ENCODE measurements at places on chromosomes 5 and 9.

GRCh38 chr9:103014242-103014641 is 19.1 kb downstream of the CYLC2 start:
- DNase-seq: no peak

- no peak for DNase-seq
Observed at GRCh38 chr5:98458726-98459125, 314.7 kb upstream of the RGMB start.

DNA sequence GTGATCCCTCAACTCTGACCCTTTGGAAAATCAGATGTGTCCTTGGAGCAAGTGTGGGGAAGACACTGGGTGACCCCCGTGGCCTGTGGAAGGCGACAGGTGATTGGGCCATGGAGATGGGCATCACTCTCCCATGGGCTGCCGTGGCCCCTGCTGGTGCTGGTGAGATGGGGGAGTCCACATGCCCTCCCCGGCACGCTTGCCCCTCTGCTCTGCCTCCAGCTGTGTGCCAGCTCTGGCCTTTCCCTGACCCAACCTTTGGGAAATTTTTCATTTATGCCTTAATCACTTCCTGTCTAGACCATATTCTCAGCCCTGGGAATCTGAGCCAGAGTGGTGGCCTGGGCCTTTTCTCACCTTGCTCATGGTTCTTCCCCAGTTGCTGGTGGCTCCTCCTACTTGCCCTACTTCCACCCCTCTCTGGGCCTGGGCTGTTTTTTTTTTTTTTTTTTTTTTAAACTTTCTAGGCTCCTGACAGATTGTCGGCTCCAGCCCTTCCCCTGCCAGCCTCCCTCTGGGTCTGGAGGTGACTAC is 56.6 kb downstream of the RGS3 start:
- DNase-seq: no peak

DNA sequence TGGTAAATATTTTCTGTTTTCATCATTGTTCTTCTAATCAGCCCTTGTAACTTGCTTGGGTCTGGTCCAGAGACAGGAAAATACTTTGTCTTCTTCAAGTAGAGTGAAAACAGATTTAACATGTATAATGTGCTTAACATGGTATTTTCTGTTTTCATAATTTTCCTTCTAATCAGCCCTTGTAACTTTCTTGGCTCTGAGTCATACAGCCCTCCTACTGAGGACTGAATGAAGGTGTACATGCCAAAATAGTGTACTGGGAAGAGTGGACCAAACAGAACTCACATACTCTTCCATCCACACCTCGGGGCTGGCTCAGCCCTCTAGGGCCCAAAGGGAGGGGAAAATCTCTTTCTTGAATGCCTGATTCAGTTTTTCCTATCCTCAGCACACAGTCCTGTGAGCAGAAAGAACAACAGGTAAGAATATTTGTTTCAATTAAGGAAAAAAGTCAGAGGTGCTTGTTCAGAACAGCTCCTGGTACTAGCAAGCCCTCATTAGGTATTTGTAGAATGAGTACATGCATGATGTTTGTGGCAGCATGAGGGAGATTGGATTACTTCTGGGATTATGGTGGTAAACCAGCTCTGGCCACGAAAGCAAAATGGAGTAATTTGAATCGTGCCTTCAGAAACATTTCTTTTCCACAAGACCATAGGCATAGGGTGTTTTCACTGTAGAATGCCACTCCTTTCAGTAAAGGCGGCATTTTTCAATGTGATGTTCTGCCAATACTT is 24.2 kb upstream of the MACIR start:
- DNase-seq: no peak

DNA sequence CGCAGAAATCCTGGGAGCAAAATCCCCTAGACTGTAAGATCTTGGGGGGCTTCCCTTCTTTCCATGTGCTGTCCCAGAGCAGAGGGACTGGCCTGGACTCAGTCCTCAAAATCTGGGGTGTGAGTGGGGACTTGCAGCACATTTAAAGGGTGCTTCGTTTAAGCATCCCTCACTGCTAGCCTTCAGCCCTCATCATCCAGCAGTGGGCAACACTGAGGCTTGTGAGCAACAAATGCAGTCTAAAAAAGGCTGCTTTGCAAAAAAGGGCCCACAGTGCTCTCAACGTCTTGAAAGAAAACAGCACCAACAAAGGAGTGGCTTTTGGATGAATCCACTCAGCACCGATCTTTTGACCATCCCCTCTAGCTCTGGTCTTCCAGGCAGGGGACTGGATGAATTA is 128.3 kb upstream of the TBC1D2 start:
- DNase-seq: no peak

DNA sequence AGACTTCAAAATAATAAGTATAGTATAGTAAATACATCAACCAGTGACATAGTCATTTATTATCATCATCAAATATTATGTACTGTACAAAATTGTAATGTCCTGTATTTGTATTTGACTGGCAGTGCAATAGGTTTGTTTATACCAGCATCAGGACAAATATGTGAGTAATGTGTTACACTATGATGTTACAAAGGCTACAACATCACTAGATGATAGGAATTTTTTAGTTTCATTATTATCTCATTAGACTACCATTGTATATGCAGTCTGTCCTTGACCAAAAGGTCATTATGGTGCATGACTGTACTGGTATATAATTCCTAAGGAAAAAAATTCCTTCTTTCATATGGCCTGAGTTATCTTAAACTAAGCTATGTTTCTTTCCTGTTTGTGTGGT is 63.6 kb upstream of the VCAN start:
- no peak for DNase-seq

DNA sequence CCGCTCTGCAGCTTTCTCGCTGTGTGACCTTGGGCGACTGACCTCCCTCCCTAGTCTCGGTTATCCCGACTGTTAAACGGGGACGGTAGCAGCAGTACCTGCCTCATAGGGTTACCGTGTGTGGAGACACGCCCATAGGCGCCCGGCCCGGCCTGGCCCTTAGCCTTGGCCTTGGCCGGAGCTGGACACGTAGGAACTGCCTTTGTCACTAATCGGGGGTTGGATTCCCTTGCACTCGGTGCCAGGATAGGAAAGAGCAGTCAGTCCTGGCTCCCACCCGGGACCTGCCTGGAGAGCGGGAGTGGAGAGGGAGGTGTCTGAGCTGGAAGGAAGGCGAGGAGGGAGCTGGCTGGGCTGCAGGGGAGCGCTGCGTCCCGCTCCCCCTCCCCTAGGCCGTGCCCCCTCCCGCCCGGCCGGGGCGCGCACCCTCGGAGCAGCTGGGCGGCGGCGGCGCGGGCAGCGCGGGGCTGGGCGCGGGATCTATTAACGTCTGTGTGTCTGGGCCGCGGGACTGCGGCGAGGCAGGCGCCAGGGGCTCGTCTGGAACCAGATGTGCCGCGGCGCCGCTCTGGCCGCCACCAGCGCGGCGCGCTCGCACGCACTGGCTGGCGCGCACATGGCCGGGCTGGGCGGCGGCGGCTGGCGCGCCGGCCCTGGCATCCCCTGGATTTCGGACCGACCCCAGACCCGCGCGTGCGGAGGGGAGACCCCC is 31.7 kb downstream of the PRRX2 start:
- peak; percentile 95 for DNase-seq

DNA sequence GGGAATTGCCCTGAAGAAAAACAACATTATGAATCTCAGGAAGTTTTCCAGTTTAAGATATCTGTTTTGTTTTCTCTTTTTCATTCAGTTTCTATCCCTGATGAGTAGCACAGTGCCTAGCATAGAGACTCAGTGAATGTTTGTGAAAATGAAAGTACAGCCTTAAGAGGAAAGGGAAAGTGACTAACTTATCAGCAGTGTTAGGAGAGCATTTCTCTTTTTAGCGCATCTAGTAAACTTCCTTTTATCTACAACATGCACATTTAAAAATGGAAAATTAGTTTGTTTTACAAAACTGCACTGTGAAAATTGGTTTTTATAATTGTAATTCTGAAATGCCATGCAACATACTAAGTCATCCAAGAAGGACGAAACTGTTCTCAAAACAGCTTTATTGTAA is 110.8 kb downstream of the SMARCA2 start:
- no peak for DNase-seq

DNA sequence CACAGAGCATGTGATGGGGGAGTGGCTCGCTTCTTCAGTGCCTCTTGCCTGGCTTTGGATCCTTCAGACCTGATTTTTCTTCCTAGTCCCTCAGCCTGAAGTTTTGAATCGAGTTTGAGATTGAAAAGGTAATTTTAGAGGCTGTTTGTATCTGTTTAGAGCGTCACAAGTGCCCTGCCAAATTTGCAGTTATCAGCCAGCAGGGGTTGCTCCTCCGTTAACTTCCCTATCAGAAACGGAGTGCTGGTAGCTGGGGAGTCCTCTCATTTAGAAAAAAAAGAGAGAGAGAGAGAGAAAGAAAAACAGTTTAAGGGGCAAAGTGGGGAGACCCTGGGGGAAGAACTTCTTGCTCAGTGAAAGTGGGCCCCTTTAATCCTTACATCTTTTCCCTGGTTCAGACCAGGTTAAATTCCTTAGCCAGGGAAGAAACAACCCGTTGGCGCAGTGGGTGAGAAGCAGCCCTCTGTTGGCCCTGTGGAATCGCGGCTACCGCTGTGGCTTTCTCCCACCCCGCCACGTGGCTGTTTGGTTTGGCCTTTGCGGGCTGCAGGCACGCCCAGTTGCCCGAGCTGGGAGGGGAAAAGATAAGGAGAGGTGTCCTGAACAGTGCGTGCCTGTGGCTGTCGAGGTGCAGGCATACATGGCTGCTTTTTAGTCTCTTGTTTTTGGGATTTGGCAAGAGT is 576.7 kb upstream of the ACO1 start:
- no peak for DNase-seq

DNA sequence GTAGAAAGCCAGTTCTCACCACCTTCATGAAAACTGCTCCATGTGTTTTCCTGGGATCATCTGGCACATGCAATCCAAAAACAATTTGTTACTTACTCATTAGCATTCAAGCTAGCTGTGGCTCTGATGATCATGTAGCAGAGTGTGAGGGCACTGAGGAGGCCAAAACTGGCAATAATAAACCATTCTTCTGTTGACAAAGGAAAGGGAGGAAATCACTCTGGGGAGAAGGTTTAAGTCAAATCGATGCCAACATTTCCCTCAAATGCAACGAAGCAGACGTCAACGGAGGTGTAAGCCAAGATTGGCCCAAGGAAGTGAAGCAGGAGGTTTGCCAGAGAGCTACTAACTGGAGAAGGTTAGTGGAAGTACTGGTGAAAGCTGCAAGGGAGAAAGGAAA is 55.7 kb upstream of the TBC1D9B start:
- no peak for DNase-seq

GRCh38 chr9:107833295-107833694 is 343.7 kb upstream of the KLF4 start:
- no peak for DNase-seq

GRCh38 chr9:97615439-97616072 is 17.6 kb downstream of the TSTD2 start:
- DNase-seq: no peak

DNA sequence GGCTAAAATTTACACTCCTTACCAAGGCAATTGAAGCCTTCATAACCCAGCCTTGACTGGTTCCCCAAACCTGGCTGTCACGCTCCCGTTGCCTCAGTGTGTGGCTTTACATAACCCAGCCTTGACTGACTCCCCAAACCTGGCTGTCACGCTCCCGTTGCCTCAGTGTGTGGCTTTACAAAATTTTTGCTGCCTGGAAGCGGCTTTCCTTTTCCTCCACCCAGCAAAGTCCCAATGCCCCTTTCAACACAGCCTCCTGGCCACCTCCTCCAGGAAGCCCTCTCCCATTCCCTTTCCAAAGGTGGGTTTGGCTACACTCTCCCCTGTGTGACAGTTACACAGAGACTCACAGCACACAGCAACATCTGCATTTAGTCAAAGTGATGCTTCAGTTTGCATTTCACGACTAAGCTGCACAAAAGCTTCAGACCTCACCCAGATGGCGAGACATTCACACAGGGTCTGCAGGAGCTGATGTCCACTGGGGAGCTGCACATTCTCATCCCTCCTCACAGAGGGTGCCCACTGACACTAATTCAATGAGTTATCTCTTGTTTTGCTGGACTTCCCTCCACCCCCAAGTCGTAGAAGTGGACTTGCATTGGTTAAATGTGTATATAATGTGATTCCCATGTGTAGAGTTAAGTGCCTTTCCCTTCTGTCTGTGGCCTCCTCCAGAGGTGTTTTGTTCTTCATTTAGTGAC is 156.6 kb upstream of the PHYKPL start:
- peak; percentile 46 for DNase-seq

- no peak for DNase-seq
Observed at GRCh38 chr9:32942755-32943460, 58.5 kb downstream of the APTX start.

- DNase-seq: no peak
Observed at GRCh38 chr9:92534674-92535073, 1.1 kb downstream of the ECM2 start.

DNA sequence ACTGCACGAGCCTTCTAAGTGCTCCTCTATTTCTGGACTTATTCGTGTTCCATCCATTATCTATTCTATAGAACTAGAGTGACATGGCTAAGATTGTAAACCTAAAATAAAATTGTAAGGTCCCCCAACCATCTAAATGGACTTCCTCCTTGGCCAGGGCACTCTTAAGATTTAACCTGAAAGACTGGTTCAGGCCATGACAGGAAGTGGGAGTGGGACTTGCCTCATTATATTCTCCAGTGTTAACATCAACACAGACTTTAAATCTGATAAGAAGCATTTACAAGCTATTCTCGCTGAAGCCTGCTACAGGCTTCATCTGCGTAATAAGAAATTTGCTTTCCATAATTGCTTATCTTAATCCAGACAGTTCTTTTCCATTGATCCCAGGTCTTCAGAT is 117.0 kb downstream of the SSBP2 start:
- DNase-seq: no peak

GRCh38 chr5:145847499-145848497 is 12.7 kb upstream of the PRELID2 start:
- DNase-seq: no peak

DNA sequence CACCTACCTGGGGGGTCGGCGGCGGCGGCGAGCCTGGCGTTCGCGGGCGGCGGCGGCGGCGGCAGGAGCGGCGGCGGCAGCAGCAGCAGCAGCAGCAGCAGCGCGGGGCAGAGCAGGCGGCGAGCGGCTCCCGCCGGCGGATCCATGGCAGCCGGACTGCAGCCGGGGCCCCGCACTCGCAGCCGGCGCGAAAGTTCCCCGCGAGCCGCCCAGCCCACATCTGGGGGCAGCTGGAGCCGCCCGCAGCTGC is 153 bp downstream of the ADAMTS2 start:
- DNase-seq: no peak

DNA sequence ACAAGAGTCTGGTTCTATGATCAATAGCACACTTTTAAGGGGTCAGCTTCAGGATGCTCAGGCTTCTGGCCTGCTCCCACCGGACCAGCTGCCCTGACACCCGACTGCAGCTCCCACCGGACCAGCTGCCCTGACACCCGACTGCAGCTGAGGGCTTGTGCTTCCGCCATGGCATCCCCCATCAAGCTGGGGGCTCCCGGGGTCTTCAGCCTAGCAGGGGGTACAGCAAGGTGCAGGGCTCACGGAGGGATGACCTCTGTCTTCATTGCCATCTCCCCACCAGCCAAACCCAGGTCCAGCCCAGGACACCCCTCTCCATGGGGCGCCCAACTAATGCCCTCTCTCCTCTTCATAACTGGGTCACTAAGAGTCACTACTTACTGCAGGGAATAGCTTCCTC is 1.9 kb downstream of the FLT4 start:
- DNase-seq: no peak
